ENCODE measurements at places on chromosomes 4 and X. TPM values are rescaled to one million over a fixed set of nuclear protein-coding genes. Genes with fewer than 3 reads are reported as not detected.

DNA sequence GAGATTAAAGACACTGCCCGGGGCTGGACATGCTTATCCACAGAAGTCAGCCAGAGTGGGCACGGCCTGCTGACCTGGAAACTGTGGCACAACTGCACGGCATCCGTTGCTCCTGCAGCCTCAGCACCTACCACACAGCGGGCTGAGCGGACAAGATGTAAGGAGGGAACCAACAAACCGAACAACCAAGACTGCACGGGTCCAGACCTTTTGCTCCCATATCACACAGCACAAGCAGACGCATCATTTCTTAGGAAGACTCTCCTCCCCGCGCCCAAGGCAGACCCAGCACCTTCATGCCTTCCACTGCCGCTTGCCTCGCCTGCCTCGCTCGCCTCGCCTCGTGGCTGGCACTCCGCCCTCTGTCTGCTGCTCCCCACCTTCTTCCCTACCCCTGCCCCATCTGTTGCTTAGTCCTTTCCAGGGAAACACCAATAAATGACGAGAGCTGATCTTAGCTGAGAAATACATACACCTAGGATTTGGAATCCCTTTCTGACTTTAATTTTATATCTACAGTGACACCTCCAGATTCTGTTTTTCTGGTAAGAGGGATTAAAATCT lies 79.0 kb downstream of the AFAP1 start:
- DNase-seq, result no peak

GRCh38 chr4:66562276-66562806 lies 892.1 kb upstream of the EPHA5 start:
- no peak for DNase-seq

DNA sequence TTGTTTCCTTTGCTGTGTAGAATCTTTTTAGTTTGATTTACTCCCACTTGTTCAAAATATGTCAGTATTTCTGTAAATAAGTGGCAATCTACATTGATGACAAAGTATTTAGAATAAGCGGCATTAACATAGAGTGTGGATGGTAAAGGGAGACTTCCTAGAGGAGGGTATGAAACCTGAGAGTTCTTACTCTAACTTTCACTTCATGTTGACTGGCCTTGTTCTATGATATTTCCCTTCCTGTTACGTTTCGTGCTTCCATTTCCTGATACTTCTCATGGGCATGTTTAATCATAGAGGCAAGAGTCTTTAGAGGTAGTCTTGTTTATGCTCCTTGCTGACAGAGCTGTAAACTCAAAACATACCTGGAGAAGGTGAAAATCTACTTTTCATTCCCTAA lies 408.9 kb downstream of the GLUD2 start:
- no peak for DNase-seq

- no peak for DNase-seq
These were observed 236.0 kb upstream of the VCX3A start for GRCh38 chrX:6770936-6771335.

- no peak for DNase-seq
These were observed 152.1 kb upstream of the HPGD start for GRCh38 chr4:174674305-174674840.

- DNase-seq, result no peak
These were observed 121.2 kb downstream of the AFAP1 start for GRCh38 chr4:7818399-7818911.

- no peak for DNase-seq
These were observed 62.0 kb upstream of the VCX2 start for GRCh38 chrX:8233091-8233490.

TLR10 gene
- total RNA-seq, result 0.27 TPM

ANXA3 gene
- total RNA-seq, result not detected

ITGB1BP2 gene
- 7.8 TPM for total RNA-seq

MGAT4D gene
- not detected for total RNA-seq

TCEAL6 gene
- total RNA-seq, result not detected
